Foreskin keratinocyte (primary cell): ENCODE measurements at places on chromosomes 6 and 20. TPM values are rescaled to one million over a fixed set of nuclear protein-coding genes. Genes with fewer than 3 reads are reported as not detected.

GTSF1L gene
- polyA plus RNA-seq = not detected in 2 replicates

DNA sequence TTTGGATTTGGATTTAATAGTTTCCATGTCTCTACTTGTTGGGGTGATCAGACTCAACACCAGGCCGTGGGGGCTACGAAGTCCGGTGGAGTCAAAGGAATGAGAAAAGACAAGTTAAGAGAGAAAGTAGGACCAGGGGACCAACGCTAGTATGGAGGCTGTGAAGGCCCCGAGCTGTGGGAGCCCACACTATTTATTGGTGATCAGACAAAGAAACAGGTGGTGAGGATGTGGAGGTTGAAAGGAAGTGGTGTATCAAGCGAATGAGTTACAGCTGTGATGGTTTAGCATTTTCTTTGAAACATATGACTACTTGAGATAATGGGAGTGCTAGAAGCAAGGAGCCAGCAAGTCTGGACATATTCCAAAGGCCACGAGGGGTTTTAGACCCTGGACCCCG, 62.4 kb downstream of the AKAP7 start:
- DNase-seq = no peak

- DNase-seq = no peak
Measured at GRCh38 chr6:71298459-71298858, 9.8 kb downstream of the OGFRL1 start.

- peak; percentile 99 for DNase-seq
Measured at GRCh38 chr20:1417273-1417672, 24.4 kb upstream of the FKBP1A start.
